ENCODE measurements at places on chromosomes 7 and 10.

DNA sequence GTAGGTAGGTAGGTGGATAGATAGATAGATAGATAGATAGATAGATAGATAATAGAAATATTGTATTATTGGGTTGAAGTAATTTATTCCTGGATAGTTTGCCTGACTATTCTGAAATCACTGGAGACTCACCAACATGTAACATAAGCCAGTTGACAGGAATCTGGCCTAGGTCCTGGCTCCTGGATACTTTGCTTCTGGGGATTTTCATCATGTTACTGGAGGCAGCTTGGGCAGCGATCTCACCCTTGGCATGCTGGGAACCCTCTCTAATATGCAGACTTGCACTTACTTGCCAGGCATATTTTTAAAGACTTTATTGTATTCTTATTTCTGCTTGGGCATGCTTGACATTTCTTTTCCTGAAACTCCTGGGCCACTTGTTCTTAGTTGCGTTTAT is 709.1 kb upstream of the FZD8 start:
- DNase-seq: no peak

GRCh38 chr7:137120690-137121089 is 222.8 kb downstream of the PTN start:
- DNase-seq: no peak

GRCh38 chr7:2982831-2983230 is 60.8 kb downstream of the CARD11 start:
- DNase-seq: peak; percentile 30

GRCh38 chr10:75815066-75815465 is 383.6 kb downstream of the LRMDA start:
- DNase-seq: no peak

- no peak for DNase-seq
Observed at GRCh38 chr10:122648599-122649428, 50.8 kb downstream of the C10orf120 start.

- no peak for DNase-seq
Observed at GRCh38 chr10:75640803-75641202, 209.4 kb downstream of the LRMDA start.

GRCh38 chr10:118592675-118593330 is 2.6 kb downstream of the PRLHR start:
- no peak for DNase-seq

- no peak for DNase-seq
Observed at GRCh38 chr7:151011097-151011409, 13.2 kb downstream of the ATG9B start.

DNA sequence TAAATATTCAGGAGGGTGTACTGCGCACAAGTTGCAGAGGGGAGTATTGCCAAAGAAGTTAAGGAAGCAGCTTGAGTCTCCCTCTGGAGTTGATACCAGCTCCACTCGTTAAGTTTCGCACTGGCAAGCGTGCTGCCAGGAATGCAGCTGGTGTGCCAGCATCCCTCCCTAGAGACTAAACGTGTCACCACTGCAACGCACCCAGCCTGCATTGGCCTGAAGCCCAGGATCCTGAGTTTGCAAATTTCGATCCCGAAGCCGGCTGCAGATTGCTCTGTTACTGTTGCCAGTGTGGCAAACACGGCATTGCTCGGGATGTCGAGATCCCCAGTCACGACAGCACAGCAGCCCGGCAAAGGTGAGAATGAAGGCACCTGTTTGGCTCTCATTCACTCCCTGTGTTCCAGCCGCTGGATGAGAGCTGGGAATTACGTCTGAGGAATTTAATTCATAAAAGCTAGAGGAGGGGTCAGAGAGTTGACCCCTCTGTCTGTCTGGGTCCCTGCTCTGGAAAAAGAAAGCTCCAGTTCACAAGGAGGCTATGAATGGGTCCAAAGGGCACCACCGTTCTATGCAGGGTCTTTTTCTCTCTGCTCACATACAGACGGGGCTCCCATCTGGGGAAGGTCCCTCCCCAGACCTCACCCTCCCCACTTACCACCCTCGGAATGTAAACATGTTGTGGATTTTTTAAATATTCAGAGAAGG is 61.0 kb downstream of the NRP1 start:
- no peak for DNase-seq

- no peak for DNase-seq
Observed at GRCh38 chr7:47669178-47669891, 87.4 kb upstream of the TNS3 start.

GRCh38 chr10:82529062-82529461 is 654.1 kb downstream of the NRG3 start:
- DNase-seq: no peak

- no peak for DNase-seq
Observed at GRCh38 chr7:151509670-151510333, 9.9 kb downstream of the RHEB start.

DNA sequence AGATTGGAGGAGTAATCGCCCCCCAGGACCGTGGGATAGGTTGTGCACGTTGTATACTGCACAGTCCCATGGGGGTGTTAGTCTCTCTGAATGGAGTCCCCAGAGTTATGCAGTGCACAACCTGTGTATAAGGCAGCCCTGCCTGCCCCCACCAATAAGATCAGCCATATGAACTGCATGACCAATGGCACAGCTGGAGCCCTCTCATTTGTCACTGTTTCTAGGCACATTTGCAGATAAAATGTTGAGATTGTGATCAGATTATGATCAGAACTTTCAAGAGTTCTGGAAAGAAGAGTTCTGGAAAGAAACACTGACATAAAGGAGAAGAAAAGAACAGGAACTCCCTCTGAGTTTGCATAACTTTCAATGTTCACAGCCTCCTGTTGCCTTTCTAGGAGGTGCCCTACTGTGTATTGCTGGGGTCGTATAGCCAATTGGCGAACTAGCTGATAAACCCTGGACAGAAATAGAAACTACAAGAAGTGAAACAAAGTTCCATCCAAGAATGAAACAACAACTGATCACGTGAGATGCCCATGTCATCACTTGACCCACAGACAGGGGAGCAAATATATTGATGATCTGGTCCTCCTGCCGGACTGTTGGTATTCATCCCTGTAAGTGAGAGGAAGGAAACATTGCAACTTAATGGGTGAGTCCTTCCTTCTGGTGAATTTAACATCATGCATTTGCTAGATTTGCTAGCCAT is 49.6 kb upstream of the TOMM7 start:
- DNase-seq: no peak

- DNase-seq: peak; percentile 72
Observed at GRCh38 chr7:24979470-24979862, 512 bp downstream of the OSBPL3 start.

- no peak for DNase-seq
Observed at GRCh38 chr10:117680601-117681000, 138.1 kb downstream of the EMX2 start.

DNA sequence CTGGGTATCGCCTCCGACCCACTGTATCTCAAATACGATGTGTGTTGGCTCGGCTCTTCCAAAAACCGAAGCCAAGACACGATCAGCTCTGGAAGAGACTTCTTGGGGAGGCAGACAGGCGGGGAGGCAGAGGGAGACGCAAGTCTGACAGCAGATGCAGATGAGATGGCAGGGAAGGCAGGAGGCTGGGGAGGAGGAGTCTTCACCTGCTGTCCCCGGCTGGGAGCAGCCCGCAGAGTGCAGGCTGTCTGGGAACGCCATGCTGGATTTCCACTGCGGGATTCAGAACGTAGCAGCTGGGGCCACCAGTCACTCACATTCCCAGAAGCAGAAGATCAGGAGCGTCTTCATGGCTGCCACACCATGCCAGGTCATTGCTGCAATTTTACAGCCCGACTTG is 29.4 kb downstream of the CTBP2 start:
- DNase-seq: no peak

DNA sequence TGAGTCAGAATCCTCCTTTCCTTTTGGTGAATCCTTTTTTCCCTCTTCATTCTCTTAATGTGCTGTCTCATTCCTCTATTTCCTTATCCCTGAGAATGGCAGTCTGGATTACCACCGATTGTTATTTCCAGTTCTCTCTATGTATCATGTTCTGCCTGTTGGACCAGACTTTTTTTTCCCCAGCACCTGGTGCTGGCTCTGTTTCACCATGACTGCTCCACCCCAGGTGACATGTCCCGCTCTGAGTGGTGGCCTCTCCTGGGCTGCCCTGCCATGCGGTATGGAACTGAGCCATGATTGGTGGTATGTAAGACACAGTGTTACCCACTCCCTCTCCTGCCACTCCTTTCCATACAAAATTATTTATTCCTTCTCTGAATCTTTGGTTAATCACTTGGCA is 399.9 kb downstream of the GATA3 start:
- DNase-seq: no peak

GRCh38 chr7:99449326-99449725 is 10.6 kb downstream of the CPSF4 start:
- no peak for DNase-seq

DNA sequence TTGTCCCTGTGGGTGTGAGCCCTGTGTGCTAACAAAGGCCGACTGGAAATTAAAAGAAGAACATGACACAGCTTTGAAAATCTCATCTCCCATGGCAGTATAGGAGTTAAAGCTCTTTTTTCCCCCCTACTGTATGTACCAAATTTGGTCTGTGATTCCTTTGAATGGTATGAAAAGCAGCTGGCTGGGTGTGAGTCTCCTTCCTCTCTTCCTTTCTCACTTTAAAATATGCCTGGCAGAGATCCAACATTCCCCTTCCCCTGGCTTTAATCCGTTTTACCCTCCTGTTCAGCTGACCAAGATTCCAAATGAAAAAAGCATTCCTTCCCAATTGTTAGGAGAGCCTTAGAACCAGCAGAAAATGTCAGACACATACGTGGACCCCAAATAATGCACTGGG is 225.0 kb upstream of the CELF2 start:
- DNase-seq: no peak

GRCh38 chr7:106016331-106016730 is 53.3 kb downstream of the CDHR3 start:
- DNase-seq: no peak

DNA sequence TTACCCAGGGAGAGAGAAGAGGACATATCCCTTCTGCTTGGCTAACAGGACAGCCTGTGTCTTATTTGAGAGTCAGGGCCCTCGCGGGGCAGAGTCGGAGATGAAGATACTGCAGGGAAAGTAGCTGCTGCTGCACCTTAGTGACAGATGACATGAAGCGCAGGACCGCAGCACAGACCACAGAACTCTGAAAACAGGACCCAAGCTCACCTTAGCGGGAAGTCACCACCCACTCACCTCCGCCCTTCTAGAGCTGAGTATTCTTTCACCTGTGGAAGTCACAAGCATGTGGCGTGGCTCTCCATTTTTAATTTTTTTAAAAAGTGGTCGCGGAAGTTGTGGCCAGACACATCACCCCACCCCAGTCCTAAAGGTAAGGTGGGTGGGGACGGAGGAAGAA is 191.4 kb downstream of the FAM107B start:
- DNase-seq: peak; percentile 66

GRCh38 chr7:92722541-92722940 is 113.8 kb downstream of the CDK6 start:
- no peak for DNase-seq

- no peak for DNase-seq
Observed at GRCh38 chr7:88885131-88885530, 89.6 kb upstream of the TEX47 start.

DNA sequence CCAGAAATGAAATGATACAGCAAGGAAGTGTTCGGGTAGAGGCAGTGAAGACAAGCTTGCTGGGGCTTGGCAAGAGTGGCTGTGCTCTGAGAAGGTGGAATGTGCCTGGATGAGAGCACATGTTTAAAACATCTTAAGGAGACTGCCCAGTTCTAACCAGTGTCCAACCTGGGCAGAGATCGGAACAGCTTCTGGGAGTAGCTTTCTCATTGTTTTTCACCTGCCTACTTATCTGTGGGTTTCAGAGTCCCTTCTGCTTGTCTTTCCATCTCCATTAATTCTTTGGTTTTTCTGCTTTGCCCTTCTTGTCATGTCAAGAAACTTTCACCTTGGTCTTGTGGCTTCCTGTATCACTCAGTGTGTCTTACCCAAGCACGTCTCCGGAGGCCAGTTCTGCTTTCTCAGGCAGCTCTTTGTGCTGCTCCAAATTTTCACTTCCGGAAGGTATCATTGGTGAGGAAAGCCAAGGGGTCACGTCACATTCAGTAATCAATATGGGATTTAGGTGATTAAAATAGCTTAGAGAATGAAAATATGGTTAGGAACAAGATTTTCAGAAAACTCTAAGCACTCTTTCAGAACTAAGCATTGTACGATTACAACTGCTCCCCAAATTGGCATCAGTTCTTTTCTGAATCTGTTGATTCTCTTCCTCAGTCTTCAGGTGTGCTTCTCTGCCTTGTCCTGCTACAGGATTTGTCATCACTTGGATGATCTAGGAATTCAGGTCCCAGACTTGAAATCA is 5.5 kb upstream of the LAMB4 start:
- no peak for DNase-seq

DNA sequence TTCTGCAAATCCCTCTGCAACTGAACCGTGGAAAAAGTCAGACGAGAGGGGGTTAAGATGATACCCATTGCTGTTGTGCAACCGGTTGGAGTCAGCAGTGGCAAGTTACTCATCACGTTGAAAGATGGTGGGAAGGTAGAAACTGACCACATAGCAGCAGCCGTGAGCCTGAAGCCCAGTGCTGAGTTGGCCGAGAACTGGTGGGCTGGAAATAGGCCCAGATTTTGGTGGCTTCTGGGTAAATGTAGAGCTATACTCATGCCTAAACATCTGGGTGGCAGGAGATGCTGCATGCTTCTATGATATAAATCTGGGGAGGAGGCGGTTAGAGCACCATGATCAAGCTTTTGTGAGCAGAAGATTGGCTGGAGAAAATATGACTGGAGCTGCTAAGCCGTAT is 78.6 kb downstream of the ARL5B start:
- no peak for DNase-seq

GRCh38 chr10:98364432-98365102 is 50.4 kb downstream of the PYROXD2 start:
- no peak for DNase-seq

DNA sequence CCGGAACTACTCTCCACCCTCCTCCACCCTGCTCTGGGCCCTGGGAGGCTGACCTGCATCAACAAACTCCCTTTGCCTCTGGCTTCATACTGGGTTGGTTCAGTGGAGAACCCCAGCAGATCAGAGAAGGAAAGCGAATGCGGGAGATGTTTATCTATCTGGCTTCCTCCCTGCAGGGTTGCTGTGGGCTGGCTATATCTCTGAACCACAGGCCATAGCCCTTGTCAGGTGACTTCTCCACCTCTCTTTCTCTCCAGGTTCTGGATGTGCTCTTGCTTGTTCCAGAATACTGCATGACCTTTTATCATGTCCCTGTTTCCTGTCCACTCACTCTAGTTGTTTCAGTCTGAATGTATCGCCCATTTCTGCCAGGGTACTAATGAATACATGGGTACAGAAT is 51.7 kb upstream of the IFRD1 start:
- no peak for DNase-seq

DNA sequence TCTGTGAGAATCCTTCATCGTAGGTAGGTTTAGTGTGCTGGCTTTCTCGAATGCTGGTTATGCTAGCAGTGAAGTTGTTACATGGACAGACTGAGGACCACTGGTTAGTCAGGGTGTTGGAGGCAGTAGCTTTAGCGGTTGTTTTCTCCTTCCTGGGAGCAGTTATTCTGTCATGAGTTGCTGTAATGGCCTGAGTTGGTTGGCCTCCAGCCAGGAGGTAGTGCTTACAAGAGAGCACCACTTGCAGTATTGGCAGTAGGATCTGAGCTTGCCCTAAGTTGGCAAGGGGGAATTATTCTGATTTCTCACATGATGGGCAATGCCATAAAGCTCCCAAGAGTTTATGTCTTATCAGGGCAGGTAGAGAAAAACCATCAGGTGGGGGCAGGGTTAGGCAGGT is 58.0 kb downstream of the IPMK start:
- no peak for DNase-seq

- no peak for DNase-seq
Observed at GRCh38 chr7:128017460-128017859, 13.8 kb downstream of the LRRC4 start.

- DNase-seq: no peak
Observed at GRCh38 chr7:148356303-148356702, 234.3 kb upstream of the C7orf33 start.

- no peak for DNase-seq
Observed at GRCh38 chr7:149218469-149219420, 20.7 kb upstream of the ZNF212 start.

All from activated T-helper 1 cell treated with Interleukin-2 at 50 U/mL for 16 hours (primary cell).